Pons (tissue), 1 donor: ENCODE measurements at places on chromosomes 1 and 21.
A peak's percentile ranks its signal among the peaks of the same experiment; 100 is the strongest.

GRCh38 chr1:61950418-61950817 lies 208.1 kb downstream of the PATJ start:
- no peak for DNase-seq

- peak; percentile 81 for DNase-seq
These were observed 758 bp upstream of the CNTN2 start for GRCh38 chr1:205041998-205042910.

- DNase-seq: no peak
These were observed 8.2 kb downstream of the HCRTR1 start for GRCh38 chr1:31625561-31626222.

- peak; percentile 83 for DNase-seq
These were observed 109.4 kb downstream of the NRDC start for GRCh38 chr1:51768971-51769588.

DNA sequence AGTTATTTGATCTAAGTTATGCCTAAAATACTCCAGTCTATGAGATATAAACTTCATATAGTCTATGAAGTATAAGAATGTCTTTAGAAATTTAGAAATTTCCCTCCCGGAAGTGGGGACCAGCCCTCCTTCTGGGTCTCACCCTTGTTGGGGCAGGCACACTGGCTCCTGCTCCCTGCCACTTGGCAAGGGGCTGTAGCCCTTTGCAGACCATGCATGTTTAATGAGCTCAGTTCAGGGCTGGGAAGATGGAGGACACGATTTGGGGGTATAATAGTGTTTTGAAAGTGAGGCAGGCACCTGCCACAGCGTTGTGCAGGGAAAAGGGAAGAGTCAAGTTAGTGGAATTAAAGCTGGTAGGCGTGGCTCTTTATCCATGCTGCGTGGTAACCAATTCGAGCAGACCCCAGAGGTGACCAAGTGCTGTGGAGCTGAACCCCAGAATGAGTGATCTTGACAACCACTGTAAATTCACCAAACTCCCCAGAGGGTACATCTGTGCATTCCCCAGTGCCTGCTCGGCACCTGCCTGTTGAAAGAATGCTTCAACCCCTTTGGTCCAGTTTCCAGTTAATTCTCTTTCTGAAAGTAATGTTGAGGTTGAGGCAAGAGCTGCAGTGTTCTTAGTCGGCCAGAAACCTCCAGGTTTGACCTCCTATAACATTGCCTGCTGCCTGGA lies 79.6 kb downstream of the DOP1B start:
- DNase-seq: no peak

DNA sequence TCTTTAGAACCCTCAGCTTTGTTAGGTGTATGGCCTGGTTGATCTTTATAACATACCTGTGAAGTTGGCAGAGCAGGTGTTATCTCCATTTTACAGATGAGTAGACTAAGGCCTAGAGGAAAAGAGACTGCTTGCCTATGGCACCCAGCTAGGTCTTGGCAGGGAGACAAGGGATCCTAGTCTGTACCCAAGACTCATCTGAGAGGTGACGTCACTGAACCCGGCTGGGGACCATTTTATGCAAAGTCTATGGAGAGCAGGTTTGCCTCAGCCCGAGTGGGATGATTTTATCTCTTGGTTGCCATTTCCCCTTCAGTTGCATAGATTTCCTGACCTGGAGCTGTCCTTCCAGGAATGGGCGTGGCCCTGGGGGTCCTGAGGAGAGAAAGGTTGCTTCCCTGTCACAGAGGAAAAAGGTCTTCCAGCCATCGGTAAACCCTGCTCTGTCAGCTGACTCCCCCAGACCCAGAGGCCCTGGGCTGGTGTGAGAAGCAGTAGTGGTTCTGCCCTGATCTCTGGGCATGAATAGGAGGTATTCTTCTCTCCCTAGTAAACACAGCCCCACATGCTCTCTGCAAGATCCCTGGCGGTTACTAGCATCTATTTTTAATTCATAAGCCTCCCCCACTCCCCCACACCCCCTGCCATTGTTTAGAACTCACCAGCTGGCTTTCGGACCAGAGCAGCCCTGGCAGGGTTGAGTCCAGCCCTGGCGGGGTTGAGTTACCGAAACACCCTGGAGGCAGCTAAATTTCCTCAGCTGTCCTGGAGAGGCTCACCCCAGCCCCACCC lies 19.6 kb downstream of the TMCC2 start:
- DNase-seq: peak; percentile 98

- DNase-seq: peak; percentile 40
These were observed at the start of gene SLC9C2 for GRCh38 chr1:173603056-173603591. Gene SLC9C2 (minus strand): TSS chr1:173603072. CDS start chr1:173601776, 1,296 bp downstream.

DNA sequence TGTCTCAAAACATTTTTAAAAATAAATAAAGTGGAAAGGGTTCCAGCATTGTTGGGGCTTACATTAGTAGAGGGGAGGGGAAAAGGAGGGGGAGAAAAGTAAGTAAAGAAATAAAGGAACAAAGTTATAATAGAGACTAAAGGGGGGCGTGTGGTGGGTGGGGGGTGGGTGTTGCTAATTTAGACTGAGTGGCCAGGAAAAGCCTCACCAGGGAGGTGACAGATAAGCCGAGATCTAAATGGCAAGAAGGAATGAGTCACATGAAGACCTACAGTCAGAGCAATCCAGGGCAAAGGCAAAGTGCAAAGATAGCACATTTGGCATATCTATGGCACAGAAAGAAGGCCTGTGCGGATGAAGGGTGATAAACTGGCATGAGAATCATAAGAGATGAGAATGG lies 7.5 kb downstream of the MPL start:
- no peak for DNase-seq

DNA sequence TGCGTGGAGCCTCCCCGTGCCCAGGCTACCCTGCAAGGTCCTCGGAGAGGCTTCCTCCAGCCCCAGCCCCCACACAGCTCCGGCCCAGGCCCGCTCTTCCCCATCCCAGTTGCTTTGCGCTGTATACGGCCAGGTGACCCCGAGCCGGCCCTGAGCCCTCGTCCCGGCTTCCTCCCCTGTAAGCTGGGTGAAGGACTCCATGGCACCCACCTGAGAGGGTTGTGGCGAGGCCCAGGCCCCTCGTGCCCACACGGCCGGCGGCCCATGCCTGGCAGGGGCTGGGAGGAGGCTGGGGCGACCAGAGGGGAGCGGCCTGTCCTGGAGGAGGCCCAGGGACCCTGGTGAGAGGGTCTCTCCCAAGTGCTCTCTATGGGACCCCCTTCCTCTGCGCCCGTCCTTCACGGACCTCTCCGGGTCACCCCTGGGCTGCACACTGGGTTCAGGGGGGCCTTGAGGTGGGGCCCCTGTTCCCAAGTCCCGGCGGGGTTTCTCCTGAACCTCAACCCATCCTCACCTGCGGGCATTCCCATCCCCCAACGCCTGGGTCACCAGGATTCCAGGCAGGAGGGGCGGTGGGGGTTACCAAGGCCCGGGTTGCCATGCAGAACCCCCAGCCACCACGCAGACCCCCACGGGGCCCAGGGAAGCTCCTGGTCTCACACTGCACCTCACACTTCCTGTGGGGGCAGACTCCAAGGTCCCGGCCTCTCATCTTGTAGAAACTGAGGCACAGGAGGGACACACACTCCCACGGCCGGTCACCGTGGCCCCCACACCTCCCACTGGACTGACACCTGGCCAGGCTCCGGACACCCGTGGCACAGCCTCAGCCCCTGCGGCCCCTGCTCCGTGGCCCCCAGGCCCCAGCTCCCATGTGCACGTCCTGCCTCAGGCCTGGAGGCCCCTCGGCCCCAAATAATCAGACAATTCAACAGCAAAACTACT lies 25.2 kb downstream of the COL6A1 start:
- DNase-seq: no peak

DNA sequence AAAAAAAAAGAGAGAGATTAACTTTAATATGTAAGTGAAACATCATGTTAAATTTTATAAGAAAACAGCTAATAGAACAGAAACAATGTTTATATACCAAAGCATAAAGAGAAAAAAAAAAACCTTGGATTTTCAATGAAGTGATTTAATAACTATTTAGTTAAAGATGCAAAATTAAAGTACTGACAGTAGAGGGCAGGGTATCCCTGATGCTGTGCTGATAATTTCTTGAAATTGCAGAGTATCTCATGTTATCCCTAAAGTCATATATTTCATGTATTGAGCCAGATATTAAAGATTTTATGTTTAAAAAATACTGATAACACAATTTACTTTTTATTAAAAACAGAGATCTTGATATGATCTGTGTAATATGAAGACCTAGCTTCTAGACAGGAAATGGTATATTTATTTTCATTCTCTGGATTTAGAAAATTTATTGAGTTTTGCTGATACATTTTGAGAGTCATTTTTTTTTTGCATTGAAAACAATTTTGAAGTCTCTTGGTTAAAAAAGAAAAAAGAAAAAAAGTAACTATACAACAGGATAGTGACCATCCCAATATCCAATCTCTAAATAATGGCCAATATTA lies 273.2 kb downstream of the USP25 start:
- peak; percentile 53 for DNase-seq

DNA sequence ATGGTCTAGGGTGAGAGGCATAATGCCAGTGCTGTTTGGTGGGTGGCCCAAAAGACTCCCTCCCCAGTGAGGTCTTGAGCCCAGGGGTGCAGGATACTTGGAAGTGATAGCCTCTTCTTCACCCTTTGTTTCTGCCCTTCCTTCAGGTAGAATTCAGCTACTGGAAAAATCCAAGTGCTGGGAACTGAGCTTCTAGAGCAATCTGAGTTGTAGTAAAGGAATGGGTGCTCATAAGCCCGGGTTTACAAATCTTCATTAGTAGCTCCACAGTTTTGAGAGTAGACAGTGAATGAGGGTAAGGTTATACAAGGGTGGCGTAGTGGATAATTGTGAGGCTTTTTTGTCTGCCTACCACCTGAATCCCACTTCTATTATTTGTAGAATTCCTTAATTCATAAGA lies 29.2 kb upstream of the CD84 start:
- DNase-seq: no peak

GRCh38 chr1:165395478-165395877 lies 39.0 kb upstream of the LMX1A start:
- no peak for DNase-seq

DNA sequence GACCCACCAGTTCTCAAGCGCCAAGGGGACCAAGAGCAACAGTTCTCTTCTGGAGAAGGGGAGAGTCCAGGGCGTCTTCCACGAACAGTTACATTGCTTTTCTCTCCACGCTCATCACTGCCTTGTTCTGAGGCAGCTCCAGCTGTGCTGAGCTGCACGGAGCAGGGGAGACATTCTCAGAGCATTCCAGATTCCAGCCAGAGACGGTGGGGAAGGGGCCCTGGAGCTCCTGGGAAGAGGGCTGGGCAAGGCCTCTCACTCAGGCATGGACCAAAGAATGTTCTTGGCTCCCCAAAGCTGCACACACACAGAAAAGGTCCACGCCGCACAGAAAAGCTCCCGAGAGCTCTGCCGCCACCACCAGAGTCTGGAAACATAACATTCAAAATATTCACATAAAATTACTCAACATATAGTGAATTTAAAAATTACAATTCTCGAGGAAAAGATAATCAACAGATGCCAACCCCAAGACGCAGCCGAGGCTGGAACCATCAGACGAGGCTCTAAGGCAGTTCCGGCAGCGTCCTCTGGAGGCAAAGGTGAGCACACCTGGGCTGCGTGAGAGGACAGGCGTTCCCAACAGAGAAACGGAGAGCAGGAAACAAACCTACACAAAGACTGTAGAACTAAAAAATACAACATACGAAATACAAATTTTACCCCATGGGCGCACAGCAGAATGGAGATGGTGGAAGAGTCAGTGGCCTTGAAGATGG lies 40.5 kb downstream of the UBE2G2 start:
- DNase-seq: no peak

DNA sequence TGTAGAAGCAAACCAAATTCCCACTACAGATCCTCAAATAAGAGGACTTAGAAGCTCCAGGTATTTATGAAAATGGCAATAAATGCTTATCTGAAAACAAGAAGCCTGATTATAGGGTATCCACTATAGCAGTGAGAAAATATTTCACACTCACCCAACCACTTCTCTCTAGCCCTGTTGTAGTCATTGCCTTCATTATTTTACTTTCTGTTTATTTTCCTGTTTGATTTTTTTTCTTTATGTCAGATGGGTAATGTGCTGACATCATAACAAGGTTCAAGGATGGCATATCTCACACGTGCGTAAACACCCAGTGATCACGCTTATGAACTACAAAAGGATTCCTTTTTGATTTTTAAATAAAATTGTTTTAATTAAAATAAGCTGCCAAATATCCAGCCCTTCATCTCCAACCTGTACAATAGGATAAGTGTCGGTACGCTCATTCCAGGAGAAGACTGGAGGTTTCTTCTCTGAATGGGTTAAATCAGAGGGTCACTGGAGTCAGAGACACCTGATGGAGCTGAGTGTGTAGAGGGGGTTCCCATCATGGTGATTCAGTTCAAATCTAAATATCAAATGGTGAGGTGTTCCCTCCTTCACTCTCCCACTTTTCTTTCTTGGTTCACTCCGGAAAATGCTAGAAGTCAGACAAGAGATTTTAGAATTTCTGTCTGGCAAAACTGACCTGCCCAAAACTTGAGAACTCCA lies 8.2 kb upstream of the S1PR1 start:
- no peak for DNase-seq

- peak; percentile 30 for DNase-seq
These were observed 70.1 kb upstream of the NRIP1 start for GRCh38 chr21:15134701-15135470.

DNA sequence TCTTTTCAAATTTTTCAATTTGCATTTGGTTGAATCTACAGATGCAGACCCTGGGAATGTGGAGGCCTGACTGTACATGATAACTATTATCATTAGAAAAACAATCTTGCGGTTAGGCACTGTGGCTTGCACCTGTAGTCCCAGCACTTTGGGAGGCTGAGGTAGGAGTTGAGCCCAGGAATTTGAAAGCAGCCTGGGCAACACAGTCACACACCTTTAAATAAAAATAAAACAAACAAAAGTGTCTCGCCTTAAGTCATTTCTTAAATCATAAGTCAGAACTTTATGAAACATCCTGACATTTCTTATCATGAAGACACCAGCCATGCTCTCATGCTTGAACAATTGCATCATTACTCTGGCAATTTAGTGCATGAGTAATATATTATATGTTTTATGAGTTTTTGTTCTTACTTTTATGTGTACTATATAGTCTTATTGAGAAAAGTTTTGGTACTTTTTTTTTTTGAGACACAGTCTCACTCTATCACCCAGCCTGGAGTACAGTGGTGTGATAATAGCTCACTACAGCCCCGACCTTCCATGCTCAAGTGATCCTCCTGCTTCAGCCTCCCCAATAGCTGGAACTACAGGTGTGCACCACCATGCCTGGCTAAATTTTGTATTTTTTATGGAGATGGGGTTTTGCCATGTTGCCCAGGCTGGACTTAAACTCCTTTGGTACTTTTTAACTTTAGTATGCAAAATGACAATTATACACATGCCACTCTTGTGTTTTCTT lies 7.8 kb downstream of the TBX19 start:
- no peak for DNase-seq

GRCh38 chr1:23475134-23475628 lies 8.8 kb downstream of the ASAP3 start:
- no peak for DNase-seq

- no peak for DNase-seq
These were observed 72.7 kb downstream of the IER5 start for GRCh38 chr1:181160998-181161870.

GRCh38 chr1:241738284-241739078 lies 86.4 kb downstream of the WDR64 start:
- DNase-seq: no peak
